Activated CD4-positive, alpha-beta memory T cell treated with anti-CD3 and anti-CD28 coated beads for 36 hours (primary cell): ENCODE measurements at places on chromosomes 1 and 21. TPM values are rescaled to one million over a fixed set of nuclear protein-coding genes. Genes with fewer than 3 reads are reported as not detected.

Gene PLA2G2F
- total RNA-seq: not detected

Gene LENEP
- 0.36 TPM for total RNA-seq

GRCh38 chr21:41615613-41616012 is 107.7 kb upstream of the TMPRSS2 start:
- H3K27me3 ChIP-seq: peaks cover 24% of the 10 kb centered on the region
- DNase-seq: no peak
- H3K4me1 ChIP-seq: no peaks in the 10 kb centered on the region
- no peak overlapping the region for H3K4me3 ChIP-seq

DNA sequence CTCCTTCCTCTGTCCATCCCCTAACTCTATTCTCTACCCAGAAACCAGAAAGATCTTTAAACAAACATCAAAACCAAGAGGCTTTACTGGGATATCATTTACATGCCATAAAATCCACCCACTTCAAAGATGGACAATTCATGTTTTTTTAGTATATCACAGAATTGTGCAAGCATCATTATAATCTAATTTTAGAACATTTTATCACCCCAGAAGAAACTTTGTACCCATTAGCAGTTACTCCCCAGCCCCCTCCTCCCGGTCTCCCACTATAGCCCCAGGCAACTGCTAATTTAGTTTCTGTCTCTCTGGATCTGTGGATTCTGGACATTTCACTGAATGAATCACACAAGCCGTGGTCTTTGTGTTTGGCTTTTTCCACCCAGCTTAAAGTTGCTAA is 4.8 kb upstream of the SELENON start:
- DNase-seq: no peak
- H3K27ac ChIP-seq: no peak overlapping the region
- H3K4me3 ChIP-seq: no peak overlapping the region
- no peaks in the 10 kb centered on the region for H3K36me3 ChIP-seq

GRCh38 chr1:75727571-75727970 is 3.1 kb downstream of the ACADM start:
- no peak for DNase-seq
- H3K27ac ChIP-seq: no peak overlapping the region
- no peak overlapping the region for H3K4me3 ChIP-seq
